ENCODE measurements at places on chromosomes 13 and 19.

GRCh38 chr19:16367261-16367683, 42.6 kb downstream of the KLF2 start:
- no peak for DNase-seq

GRCh38 chr13:60078226-60078625, 85.5 kb downstream of the DIAPH3 start:
- no peak for DNase-seq

GRCh38 chr19:22533761-22534160, 100.4 kb upstream of the ZNF492 start:
- DNase-seq: no peak

DNA sequence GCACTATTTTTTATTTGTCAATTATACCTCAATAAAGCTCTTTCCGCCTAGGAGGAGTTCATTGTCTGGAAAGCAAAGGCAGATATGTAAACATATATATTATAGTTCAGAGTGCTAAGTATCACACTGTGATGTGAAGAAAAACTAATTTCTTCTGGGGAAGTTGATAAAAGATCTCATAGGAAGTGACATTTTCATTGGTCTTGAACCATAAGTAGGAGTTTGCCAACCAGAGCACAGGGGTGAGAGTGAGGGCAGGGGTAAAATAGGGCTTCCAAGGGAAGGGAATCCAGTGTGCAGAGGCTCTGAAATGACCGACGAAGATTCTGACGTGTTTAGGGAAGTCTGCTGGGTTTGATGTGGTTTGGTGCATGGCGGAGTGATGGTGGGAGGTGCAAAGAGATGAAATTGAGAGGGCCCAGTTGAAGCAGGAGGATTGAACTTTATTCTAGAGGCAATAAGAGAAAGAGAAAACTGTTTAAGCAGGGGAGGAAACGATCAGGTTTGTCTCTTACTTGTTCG, 780 bp upstream of the GTF2F2 start:
- peak; percentile 79 for DNase-seq

DNA sequence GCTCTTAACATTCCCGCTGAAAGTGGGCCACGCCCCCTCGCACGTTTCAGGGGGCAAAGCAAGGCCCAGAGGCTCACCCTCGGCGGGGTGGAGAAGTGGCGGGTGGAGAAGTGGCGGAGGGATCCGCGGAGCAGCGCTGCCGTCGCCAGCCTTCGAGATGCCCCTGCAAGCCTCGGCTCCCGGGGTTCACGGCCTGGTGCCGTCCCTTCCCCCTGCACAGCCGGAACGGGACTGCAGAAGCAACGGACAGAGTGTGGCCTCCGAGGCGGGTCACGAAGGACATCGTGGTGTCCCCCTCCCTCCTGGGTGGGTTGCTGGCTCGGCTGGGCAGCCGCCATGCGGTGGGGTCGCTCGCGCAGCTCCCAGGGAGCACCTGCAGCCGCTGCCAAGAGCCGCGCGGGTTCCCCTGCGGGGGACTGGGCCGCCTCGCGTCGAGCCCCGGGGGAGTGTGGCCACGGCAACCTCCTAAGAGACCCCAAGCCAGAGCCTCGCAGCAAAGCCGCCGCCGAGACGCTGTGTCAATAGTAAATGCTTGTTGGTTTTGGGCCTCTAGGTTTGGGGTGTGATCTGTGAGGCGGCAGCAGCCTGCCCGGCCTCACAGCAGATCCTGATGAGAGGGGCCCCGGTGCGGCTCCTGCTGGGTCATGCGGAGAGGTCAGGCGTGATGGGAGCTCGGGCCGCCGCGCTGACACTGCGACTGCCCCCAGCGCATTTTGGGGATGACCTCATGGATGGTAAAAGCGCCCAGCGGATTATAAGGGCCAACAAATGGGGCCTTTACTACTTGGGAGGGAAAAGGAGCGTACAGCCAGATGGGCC, 5.5 kb downstream of the TPGS1 start:
- no peak for DNase-seq

Measured in activated CD8-positive, alpha-beta memory T cell treated with anti-CD3 and anti-CD28 coated beads for 24 hours (primary cell).